ENCODE measurements at places on chromosomes 11 and 22.

DNA sequence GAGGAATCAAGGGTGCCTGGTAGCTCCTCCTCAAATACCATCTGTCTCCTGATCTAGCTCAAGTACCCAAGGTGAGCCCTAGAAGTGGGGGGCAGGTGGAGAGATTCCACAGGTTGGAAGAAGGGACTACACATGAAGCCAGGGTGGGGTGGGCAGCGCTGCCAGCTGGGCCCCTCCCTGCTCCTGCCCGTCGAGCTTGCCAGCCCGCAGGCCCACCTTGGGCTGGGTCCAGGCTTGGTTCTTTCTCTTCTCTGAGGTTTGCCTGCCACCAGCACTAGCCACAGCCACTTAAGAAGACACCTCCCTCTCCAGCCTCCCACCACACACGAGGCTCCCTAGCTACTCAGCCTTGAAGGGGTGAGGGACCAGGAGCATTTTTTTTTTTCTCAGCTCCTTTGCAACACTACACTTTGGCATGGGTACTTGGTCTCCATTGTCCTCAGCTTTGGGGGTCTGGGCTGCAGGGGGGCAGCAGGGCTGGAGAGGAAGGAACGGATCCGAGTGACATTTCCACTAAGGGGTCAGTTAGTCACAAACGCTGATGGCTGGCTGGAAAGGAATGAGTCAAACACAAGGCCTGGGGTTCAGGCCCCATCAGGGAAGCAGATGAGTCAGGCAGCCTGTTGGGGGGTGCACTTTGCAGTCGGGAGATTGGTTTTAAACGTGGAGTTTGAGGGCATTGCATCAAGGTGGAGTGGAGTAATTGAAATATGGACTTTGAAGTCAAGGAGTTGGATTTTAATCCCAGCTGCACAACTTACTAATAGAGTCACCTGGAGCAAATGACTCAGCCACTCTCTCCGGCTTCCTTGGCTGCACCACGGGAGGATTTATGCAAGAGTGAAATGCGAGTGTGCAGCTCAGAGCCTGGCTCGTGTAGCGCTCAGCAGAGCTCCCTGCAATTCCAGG is 7.4 kb upstream of the NPTXR start:
- DNase-seq, result no peak

- DNase-seq, result no peak
Measured at GRCh38 chr11:77353131-77353530, 51.6 kb upstream of the GDPD4 start.

- DNase-seq, result no peak
Measured at GRCh38 chr11:115423728-115424459, 80.3 kb downstream of the CADM1 start.

- no peak for DNase-seq
Measured at GRCh38 chr11:811446-812245, 1.9 kb downstream of the RPLP2 start.

DNA sequence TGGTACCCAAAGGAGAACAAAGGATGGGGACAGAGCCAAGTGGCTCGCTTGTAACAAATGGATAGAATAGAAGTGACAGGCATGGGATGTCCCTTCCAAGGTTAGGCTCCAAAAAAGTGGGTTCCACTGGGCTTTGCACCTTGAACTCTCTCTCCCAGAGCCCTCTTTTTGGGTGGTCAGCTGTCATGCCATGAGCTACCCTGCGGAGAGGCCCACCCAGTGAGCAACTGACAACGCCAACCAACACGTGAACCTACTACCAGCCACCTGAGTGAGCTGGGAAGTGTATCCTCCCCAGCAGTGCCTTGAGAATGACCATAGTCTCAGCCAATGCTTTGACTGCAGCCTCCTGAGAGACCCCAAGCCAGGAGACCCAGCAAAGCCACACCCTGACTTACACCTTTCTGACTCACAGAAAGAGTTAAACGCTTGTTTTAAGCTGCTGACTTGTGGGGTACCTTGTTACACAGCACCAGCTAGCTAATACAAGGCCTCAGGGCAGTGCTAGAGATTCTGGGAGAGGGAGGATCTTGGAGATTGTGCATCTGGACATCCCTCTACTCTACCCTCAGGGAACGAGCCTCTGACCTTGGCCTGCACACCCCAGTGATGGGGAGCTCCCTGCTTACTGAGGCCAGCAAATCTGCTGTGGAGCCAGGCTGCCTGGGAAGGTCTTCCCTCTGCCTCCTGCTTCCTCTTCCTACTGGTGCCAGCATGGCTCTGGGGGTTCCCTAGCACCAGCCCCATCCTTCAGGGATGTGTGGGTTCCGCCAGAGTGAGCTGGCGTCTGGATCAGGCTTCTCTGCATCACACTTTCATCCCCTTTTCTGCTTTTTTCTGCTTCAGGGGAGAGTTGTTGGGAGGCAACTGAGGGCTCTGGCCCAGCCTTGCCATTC is 29.1 kb upstream of the RFPL3 start:
- no peak for DNase-seq

GRCh38 chr22:41001722-41002122 is 50.5 kb downstream of the RBX1 start:
- no peak for DNase-seq

DNA sequence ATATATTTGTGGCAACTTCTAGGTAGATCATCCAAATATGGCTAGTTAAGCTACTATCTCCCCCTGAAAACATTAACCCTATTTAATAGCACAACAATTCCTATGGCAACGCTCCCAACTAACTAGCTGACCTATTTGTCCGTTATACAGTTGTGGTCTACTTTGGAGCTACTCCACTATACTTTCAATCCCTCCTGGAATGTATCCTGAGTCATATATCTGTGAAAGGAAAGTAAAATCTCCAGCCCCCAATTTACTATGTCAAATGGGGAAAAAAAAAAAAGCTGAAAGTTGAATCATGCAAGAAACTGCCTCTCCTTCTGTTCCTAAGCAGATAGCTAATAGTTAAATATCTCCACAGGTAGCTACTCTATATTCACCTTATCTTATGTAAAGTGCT is 128.5 kb downstream of the CD44 start:
- no peak for DNase-seq

DNA sequence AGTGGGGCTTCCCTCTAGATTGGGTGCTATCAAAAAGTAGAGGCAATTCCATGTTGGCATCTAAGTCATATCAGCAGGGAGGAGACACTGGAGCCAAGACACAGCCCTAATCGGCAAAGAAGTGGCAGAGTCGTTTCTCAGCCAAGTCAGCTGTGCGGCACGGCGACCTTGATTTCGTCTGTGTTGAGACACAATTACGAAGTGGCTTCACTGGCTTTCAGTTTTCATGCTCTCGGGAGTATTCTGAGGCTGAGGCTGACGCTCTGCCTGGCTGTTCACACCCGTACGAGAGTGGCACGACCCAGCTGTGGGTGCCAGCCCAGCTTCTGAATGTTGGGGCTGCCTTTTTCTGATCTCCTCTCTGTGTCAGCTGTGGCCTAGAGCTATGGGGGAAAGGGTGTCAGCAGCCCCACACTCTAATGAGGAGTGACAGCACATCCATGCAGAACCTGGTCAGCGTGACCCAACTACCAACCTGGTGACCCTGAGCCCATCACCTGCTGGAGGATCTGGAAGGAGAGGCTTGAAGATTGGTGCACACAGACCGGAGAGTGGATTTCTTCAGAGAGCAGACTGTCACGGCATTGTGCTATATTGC is 105.7 kb upstream of the TMEM45B start:
- no peak for DNase-seq

DNA sequence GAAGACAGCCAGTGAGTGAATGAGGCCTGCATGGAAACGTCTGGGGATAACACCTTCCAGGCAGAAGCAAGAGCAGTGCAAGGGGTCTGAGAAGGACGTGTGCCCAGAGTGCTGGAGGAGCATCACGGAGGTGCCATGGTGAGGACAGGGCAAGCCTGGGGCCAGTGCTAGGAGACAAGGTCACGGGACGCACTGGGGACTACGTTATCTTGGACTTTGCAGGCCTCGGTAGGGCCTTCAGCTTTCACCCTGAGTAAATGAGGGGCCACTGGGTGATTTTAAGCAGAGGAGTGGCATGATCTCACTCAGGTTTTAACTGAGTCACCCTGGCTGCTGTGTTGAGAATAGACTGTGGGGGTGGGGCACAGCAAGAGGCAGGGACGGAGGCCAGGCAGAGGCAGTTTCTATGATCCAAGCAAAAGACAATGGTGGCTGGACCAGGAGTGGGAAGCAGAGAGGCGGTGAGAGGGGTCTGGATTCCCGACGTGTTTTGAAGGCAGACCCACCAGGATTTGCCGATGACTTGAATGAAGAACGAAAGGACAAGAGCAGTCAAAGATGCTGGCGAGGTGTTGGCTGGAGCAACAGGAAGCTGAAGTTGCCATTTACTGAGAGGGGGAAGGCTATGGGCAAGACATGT is 102.7 kb upstream of the PARVA start:
- no peak for DNase-seq

DNA sequence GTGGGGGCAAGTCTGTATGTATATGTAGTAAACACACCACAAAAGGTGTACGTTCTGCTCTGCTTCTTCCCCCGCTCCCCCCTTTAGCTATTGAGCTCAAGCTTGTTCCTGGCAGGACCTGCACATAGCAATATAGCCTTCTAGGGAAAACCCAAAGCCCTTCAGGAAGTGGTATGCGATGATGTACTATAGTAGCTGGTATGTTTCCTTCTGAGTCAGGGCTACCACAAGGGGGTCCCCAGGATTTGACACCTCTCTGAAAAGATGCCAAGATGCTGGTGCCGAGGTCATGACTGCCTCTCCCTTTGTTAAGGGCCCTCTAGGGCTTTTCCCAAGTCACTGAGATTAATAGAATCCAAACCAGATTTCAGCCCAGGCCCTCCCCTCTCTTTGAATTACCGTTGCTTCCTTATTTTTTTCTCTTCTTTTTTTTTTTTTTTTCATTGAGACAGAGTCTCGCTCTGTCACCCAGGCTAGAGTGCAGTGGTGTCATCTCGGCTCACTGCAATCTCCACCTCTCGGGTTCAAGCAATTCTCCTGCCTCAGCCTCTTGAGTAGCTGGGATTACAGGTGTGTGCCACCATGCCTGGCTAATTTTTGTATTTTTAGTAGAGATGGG is 268.4 kb downstream of the ETS1 start:
- no peak for DNase-seq

DNA sequence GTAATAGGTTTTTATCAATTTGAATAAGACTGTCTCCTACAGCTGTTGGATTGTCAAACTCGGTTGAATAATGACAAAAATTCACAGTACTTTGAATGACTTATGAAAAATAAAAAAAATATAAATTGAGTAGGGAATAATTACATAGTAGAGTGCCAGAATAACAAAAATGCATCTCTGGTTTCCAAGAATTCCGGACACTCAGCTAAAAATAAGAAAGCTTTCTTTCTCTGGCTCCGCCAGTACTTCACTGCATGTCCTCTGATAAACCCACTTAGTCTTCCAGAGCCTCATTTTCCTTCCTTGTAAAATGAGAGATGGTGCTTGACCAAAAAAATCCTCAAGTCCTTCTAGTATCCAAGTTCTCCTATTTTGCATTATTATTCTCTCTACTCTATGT is 374.6 kb upstream of the LUZP2 start:
- DNase-seq, result no peak

- DNase-seq, result no peak
Measured at GRCh38 chr11:117929916-117930570, 841 bp upstream of the TMPRSS13 start.

GRCh38 chr11:1330473-1330872 is 21.0 kb upstream of the TOLLIP start:
- no peak for DNase-seq

GRCh38 chr11:1889941-1890855 is 1.5 kb downstream of the PRR33 start:
- no peak for DNase-seq

- DNase-seq, result no peak
Measured at GRCh38 chr11:17002543-17002942, 11.7 kb downstream of the PLEKHA7 start.

GRCh38 chr11:77403211-77403610 is 70.7 kb downstream of the PAK1 start:
- no peak for DNase-seq

- DNase-seq, result no peak
Measured at GRCh38 chr22:27662359-27663301, 138.9 kb downstream of the MN1 start.

DNA sequence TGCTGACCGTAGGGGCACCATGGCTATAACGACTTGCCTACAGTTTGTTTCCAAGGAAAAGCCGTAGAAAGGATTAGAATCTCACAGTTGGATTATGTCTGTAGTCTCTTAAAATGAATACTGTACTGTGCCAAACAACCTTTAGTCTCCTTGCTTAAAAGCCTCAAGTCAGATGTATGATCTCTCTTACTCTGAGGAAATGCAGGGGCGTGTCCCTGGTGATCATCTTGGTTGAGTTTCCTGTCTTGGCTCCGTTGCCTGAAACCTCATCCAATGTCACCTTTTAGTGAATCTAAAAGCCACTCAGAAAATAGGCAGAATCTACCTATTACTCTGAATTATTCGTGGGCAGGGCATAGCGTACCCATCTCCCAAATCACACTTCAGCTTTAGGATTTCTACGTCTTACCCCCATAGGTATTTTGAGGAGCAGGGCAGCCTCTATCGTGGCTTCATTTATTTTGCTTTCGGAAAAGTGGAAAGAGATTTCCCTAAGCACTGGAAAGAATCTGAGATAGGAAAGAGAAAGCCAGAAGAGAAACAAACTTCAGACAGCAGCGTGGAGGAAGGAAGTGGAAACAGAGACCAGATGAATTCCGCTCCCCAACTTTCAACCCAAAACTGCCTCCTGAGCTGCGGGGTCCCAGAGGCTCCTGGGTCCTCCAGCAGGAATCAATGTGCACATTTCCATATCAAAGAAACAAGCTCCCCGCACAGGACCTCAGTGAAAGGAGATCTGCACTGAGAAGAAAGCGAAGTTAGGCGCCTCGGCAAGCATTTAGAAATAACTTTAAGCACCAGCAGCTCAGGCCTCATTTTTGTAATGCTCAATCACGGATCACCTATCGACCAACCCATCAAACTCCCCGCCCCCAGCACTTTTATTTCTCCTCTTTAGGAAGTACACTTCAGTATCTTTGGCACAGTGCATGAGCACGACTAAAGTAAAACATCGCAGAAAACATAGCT is 245.8 kb downstream of the ETS1 start:
- no peak for DNase-seq

GRCh38 chr11:58788355-58789023 is 56.0 kb downstream of the GLYATL2 start:
- no peak for DNase-seq

- no peak for DNase-seq
Measured at GRCh38 chr22:44538518-44539315, 40.7 kb upstream of the RTL6 start.

- DNase-seq, result no peak
Measured at GRCh38 chr11:87259736-87260135, 222.0 kb downstream of the TMEM135 start.

DNA sequence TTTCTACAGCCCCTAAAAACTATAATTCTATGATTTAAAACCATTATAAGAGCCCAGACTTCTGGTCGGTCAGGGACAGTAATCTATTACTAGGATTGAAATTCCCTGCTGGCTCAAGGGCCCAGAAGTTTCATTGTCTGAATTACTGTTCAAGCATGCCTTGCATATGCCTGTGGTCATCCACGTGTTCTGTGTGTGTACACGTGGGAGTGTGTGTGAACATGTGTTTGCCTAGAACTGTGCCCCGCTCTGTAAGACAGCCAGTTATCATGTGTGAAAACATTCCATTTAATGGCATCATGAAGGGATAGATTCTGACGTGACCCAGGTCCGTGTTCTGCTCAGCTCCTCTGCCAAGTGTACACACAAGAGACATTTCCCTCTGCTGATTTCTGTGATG is 189.3 kb upstream of the NECTIN1 start:
- no peak for DNase-seq
